NCI-H1048 (cell line): ENCODE measurements at places on chromosomes 7 and 10.

DNA sequence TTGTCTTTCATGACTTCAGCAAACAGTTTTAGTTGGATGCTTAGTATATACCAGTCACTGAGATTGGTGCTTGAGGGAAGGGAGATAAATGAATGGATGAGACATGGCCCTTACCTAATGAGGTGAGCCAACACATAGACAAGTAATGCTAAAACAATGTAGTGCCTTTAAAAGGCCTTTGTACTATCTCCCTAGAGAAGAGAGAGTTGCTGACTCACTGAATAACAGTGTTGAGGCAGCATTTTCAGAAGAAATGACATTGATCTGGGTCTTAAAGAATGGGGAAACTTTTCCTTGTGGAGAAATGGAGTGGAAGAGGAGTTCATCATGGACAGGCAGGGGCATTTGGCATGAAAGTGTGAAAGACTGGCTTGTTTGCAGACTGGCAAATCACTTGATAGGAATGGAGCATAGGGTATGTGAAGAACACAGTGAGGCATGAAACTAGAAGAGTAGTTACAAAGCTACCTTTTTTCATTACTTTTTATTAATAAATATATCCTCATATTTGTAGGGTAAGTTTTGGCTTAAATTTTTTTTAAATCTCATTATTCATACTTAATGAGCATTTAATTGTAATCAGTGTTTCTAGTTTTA lies 91.2 kb downstream of the KAT6B start:
- DNase-seq, result no peak

DNA sequence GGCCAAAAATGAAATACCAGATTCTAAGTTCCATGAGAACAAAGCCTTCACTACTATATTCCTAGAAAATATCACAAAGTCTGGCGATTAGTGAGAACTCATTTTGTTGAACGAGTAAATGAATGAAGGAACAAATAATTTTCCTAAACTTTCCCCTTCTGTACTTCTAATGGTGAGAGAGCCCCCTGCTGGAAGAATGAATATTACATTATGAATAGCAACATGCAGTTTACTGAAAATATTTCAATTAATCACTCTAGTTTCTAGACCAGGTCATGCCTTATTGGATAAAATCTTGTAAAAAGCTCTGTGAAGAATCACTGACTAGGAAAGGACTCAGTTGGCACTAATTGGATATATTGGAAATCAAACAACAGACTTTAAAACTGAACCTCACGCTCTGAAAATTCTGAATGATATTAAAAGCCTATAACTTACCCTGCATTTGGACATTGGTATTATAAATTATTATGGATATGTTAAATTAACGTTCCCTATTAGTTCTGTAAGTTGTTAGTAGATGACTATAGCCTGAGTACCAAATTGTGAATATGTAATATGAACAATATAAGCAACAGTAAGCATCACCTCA lies 32.4 kb upstream of the MTPN start:
- peak; percentile 2 for DNase-seq

GRCh38 chr10:75736151-75736640 lies 304.8 kb downstream of the LRMDA start:
- no peak for DNase-seq

DNA sequence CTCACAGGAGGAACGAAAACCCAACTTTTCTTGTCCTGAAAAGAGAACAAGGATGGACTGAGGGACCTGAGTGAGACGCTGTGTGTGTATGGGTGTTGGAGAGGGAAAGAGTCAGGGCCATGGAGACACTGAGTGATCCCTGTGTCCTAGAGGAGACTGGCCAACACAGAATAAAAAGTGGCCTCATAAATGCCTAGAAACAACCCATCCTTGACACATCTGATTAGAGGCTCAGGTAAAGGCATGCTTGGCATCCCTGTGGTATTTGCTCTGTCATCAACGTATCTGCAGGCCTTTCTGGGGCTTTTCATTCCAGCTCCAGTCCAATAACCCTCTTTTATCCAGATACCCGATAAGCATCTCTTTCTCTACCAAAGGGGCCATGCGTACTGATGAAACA lies 86.3 kb downstream of the FGFR2 start:
- no peak for DNase-seq

DNA sequence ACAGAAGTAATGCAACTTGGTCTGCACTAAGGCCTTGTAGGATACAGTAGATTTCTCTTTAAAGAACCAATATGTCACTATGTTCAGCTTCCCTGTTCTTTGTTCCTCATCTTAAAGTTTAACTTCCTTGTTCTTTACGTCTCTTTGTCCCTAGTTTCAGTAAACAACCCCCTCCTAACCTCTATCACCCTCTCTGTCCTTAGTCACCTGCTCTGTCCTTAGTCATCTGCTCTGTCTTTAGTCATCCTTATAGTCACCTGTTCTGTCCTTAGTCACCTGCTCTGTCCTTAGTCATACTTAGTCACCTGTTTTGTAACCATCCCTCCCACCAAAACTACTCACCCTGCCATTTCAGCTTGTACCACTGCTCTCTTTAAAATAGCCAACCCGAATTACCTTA lies 144.6 kb upstream of the TMEM106B start:
- no peak for DNase-seq

GRCh38 chr10:33195608-33196376 lies 138.7 kb downstream of the NRP1 start:
- no peak for DNase-seq

- no peak for DNase-seq
Observed at GRCh38 chr7:77461842-77462241, 45.7 kb upstream of the GSAP start.
